ENCODE measurements at places on chromosomes 6 and 20.

GRCh38 chr6:101912311-101912710, 518.8 kb downstream of the GRIK2 start:
- no peak for DNase-seq

- no peak for DNase-seq
These were observed 104.3 kb downstream of the SLC23A2 start for GRCh38 chr20:4896971-4897497.

GRCh38 chr6:99282479-99283062, 66.9 kb downstream of the FAXC start:
- no peak for DNase-seq

- DNase-seq = no peak
These were observed 77.7 kb downstream of the TMEM170B start for GRCh38 chr6:11615214-11615602.

- DNase-seq = no peak
These were observed 744.1 kb upstream of the GJE1 start for GRCh38 chr6:141388666-141389065.

DNA sequence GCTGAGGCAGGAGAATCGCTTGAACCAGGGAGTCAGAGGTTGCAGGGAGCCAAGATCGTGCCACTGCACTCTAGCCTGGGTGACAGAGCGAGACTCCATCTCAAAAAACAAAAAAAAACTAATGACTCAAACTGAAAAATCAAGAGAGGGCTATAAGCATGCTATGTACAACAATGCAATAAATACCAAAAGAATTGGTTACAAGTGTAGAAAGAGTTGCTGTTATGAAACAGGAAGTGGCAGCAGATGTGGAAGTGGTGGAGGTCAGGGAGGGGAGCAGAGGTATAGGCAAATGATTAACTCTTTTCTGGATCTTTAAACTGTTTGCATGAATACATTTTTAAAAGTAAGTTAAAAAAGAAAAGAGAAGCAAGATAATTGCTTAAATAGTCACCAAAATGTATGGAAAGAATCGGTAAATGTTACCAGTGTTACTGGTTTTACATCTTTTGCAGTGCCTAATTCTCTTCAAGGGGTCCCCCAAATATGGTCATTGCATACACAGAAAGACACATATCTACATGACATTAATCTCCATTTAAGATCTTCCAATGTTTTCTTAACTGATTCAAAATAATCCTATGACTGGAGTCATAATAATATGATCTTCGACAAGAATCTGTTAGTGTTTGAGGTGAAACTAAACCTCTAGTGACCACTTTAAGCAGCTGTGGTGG, 15.0 kb downstream of the CALHM6 start:
- no peak for DNase-seq
